Cardiac muscle cell (in vitro differentiated cells and primary cell): ENCODE measurements at places on chromosomes 2 and 18.

GRCh38 chr18:1875219-1875618, 696.1 kb downstream of the METTL4 start:
- no peak for DNase-seq

DNA sequence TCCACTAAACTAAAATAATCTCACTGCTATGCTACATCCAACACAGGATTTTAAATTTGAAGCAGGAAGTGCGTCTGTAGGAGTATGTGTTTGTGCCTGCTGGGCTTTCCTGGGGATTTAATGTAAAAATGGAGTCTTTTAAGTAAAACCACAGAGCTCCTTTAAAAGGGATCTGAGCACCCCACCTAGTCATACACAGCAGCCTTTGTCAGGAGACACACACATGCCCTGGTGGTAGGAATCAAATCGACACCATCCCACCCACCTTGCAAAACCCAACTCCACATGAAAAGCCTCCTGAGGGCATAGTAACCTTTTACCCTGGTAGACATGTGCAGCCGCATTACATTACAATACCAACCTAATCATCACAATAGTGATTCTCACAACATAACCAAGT, 29.1 kb downstream of the UXS1 start:
- no peak for DNase-seq

DNA sequence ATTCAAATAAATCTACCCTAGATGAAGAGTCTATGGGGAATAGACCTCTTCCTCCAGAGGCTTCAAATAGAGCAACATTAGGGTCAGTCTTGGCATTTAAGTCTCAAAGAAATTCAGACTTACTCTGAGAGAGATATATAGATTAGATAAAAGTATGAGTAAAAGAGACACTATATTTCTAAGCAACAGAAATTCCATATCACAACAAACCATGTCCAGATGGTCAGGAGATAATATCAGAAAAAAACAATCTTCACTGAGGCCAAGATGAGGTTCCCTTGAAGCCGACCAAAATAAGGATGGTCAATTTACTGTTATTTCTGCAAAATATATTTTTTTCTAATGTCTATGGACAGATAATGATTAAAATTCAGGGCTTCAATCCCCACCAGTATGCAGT, 89.1 kb upstream of the NOSTRIN start:
- no peak for DNase-seq

GRCh38 chr2:98013407-98014042, 17.8 kb upstream of the TMEM131 start:
- no peak for DNase-seq

- no peak for DNase-seq
These were observed 171.2 kb downstream of the RTP5 start for GRCh38 chr2:242040681-242041080.

DNA sequence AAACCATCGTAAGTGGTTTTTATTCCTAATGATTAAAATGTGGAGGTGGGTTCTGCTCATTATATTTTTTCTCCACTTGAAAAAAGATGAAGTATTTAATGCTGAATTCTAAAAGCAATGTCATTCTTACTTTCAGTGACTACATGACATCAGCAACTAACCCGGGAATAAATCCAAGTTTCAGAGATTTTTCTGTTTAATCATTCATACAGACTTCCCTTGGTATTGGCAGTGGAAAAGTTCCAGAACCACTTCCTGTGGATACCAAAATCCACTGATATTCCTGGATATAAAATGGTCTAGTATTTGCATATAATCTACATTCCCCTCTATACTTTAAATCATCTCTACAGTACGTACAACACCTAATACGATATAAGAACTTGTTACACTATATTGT, 128.6 kb downstream of the ZNF532 start:
- no peak for DNase-seq

GRCh38 chr2:77271262-77271661, 250.9 kb downstream of the LRRTM4 start:
- no peak for DNase-seq

- DNase-seq: peak; percentile 93
These were observed 8.5 kb upstream of the DAW1 start for GRCh38 chr2:227862741-227863588.

- no peak for DNase-seq
These were observed 148.2 kb upstream of the ITGA4 start for GRCh38 chr2:181308766-181309515.

GRCh38 chr18:52766002-52766545, 426.1 kb downstream of the DCC start:
- DNase-seq: no peak

GRCh38 chr2:217396586-217396985, 536.7 kb upstream of the TNP1 start:
- no peak for DNase-seq

- no peak for DNase-seq
These were observed 197.7 kb downstream of the MC4R start for GRCh38 chr18:60174832-60175231.

DNA sequence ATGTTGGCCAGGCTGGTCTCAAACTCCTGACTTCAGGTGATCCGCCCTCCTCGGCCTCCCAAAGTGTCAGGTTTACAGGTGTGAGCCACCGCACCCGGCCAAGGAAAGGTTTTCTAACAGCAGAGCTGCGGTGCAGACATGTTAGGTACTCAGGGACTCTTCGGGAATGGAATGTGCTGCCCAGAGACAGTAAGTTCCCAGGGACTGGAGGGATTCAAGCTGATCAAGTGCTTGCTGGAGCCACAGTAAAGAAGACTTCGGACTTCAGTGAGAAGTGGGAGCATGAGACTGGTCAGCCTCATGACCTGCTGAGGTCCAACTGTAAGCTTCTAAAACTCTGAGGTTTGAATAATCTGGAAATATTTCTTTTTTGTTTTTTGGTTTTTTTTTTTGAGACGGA, 7.8 kb upstream of the DES start:
- no peak for DNase-seq

DNA sequence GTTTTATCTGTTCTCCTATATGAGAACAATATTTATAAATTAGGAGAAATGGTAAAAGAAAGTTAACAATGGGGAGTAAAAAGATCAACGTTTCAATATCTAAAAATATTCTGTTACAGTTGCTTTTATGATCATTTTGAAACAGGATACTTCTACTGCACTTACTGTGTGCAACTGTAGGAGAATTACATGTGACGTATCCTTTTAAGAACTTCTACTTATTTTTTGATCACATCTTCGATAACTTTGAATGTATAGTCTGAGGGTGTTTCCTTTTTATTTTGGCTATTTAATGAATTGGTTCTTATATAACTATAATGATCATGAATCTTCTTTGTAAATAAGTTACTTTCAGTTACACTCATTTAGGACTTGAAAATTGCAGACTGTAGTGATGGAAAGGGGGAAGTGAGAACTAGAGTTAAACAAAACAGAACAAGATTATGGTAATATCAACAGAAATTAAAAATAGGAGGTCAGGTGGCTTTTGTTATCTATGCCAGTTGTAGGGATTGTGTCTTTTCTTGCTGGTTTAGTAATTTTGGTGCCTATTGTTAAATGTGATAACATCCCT, 109.9 kb downstream of the MSTN start:
- no peak for DNase-seq

DNA sequence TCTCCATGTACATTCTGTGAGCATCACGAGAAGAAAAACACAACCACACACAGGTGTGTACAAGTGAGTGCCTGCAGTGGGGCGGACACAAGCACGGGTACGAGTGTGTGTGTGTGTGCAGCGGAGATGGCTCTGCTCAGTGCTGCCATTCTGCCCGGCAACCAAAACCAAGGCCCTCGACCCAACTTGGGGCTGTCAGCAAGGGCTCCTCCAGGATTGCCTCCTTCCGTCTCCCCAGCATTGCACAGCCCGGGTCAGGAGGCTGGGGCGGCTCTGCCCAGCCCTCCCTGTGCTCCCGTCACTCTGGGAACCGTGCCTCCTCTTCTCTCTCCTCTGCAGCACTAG, 66.5 kb downstream of the PXDN start:
- no peak for DNase-seq

DNA sequence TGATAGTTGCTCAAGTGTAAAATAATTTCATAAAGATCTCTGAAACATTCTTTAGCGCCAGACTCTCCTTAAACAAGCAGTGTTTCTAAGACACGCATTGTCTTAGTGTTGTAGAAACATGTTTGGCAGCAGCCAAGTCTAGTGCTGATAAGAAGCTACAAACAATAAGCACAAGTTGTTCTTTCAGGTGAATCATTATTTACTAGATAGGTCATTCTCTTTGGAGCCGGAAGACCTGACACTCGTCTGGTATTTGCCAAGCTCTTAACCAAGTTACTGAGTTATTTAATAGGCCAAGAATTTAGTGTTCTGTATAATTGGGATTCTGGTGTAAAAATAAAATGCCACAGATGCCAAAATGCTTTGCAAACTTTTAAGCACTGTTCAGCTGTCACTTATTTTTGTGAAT, 852.1 kb downstream of the CPS1 start:
- peak; percentile 33 for DNase-seq

DNA sequence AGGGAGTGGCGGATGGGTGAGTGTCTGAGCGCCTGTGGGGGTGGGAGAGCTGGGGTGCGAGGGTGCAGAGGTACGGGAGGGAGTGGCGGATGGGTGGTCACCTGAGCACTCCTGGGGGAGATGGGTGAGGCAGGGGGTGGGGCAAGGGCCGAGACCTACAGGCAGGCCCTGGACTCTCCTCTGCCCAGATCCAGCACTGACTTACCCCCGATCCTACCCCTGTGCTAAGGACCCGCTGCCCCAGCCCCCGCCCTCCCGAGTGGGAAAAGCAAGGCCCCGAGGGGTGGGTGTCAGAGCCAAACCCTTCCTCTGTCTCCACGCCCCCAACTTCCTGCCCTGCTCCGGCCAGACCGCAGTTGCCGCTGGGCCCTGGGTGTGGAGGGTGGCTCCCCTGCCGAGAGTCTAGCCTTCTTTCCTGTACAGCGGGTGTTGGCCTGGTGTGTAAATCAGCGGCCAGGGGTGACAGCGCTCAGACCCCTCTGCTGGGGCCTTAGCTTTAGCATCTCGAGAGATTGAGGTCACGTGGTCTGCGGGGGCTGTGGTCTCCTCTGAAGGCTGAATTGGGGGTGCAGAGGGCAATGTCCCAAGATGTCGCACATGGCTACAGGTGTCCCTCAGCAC, 12.5 kb downstream of the BOK start:
- DNase-seq: no peak

DNA sequence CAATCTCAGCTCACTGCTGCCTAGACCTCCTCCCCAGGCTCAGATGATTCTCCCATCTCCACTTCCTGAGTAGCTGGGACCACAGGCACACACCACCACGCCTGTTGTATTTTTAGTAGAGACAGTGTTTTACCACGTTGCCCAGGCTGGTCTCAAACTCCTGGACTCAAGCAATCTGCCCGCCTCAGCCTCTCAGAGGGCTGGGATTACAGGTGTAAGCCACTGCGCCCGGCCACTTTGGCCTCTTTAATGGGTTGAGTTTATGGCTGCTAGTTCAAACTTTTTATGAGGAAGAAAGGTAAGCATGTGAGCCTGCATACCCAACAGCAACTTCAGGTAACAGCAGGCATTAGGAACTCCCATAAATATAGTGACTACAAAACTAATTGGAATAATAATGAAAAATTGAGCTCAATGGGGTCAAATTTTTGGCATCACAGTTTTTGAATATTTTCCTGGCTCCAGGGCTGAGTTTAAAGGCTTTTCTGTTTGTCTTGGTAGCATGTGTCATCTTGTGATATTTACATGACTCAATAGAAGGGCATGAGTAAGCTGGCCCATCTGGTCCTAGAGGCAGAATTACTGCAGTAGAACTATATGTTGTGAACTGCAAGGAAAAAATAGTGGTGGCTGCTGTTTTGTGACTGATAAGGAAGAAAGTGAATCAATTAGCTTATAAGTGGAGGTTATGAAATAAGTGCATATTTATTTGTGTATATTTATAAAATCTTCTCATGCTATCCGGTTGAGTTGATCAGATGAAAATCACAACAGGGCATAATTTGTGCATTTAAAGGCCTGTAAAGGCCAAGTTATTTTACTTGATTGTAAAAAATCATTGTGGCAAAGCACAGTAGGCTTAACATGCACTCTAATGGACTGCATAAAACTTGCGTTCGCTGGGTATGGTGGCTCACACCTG, 24.8 kb downstream of the GALM start:
- peak; percentile 82 for DNase-seq

DNA sequence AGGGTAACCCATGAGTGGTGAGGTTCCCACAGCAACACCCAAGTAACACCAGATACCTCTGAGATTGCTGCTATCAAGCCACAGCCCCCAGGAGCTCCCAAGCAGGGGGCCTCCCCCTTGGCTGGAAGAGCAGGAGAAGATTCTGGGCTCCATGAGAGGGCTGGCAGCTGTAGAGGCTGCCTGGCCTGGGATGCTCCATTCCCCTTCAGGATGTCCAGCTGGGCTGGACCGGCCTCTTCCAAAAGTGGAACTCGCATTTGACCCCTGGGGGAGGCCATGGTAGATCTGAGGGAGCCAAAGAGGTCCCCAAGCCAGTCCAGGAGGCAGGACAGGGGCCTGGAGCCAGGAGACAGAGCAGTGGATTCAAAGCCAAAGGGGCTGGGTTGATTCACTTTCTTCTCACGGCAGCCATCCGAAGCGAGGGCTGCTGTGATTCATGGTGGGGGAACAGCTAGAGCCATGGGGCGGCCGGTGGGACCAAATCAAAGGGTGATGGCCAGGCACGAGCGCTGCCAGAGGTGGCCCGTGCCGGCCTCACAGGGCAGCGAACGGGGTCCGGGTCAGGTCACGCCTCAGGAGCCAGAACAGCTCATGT, 95.3 kb upstream of the ID2 start:
- DNase-seq: no peak

- DNase-seq: no peak
These were observed 52.0 kb upstream of the COL3A1 start for GRCh38 chr2:188922191-188922590.

- DNase-seq: peak; percentile 96
These were observed at the start of gene ITPRID2 for GRCh38 chr2:181891258-181891965. TSS of gene ITPRID2 (plus strand) at chr2:181891730. CDS start at chr2:181892067, 337 bp downstream.

- DNase-seq: no peak
These were observed 75.8 kb downstream of the ZEB2 start for GRCh38 chr2:144443837-144444817.

DNA sequence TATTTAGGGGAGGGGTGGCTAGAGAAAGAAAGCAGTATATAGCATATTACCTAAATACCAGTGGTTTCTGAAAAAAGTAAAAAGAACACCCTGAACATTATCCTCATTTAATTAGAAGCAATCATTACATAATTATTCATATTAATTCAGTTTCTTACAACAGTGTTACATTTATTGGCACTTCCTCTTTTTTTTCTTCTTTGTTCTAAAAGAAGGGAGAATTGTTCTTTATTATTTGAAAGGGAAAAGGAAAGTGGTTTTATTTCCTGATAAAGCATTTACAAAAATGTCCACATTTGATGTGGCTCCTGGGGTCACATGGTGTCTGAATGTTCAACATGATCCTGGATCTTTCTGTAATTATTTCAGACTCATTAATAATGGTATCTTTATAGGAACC, 254.9 kb upstream of the ZEB2 start:
- no peak for DNase-seq

- DNase-seq: no peak
These were observed 40.4 kb upstream of the PDCL3 start for GRCh38 chr2:100522430-100522829.

- DNase-seq: no peak
These were observed 39.6 kb upstream of the STAT4 start for GRCh38 chr2:191190435-191190834.
